ENCODE measurements at places on chromosomes 5 and 9. TPM values are rescaled to one million over a fixed set of nuclear protein-coding genes. Genes with fewer than 3 reads are reported as not detected.

The HSPB3 gene
- 0.77 TPM for polyA plus RNA-seq

The FCN1 gene
- polyA plus RNA-seq: not detected

The CTSV gene
- polyA plus RNA-seq: 98.8 TPM

The CDKN2A gene
- polyA plus RNA-seq: 2.9 TPM

The LRRC26 gene
- polyA plus RNA-seq: 2.6 TPM

The DIPK1B gene
- 39.4 TPM for polyA plus RNA-seq

The MYORG gene
- 23.4 TPM for polyA plus RNA-seq

The IL13 gene
- polyA plus RNA-seq: not detected

The OR1N1 gene
- not detected for polyA plus RNA-seq

The SLC25A51 gene
- polyA plus RNA-seq: 10.4 TPM

The CACFD1 gene
- 49.2 TPM for polyA plus RNA-seq

The MLANA gene
- polyA plus RNA-seq: not detected

The TRIO gene
- 18.5 TPM for polyA plus RNA-seq

The CTXN3 gene
- not detected for polyA plus RNA-seq

The C7 gene
- polyA plus RNA-seq: 7.7 TPM

The GLDC gene
- 15.6 TPM for polyA plus RNA-seq

The FLT4 gene
- polyA plus RNA-seq: 1.3 TPM

The FBXW11 gene
- polyA plus RNA-seq: 26.7 TPM

The TSLP gene
- polyA plus RNA-seq: 0.36 TPM

The TERT gene
- polyA plus RNA-seq: not detected

The SH2D3C gene
- 2.2 TPM for polyA plus RNA-seq

The GRM6 gene
- not detected for polyA plus RNA-seq

The DNAH5 gene
- 0.17 TPM for polyA plus RNA-seq

The LSM11 gene
- 1.3 TPM for polyA plus RNA-seq

The CCT5 gene
- polyA plus RNA-seq: 182 TPM

The SPAAR gene
- polyA plus RNA-seq: 0.52 TPM

The TAF11L5 gene
- polyA plus RNA-seq: not detected

The MARCOL gene
- not detected for polyA plus RNA-seq

The PTPN3 gene
- 7.7 TPM for polyA plus RNA-seq

The SMIM33 gene
- polyA plus RNA-seq: not detected

All from hepatocyte (in vitro differentiated cells).